ENCODE measurements at places on chromosomes 11 and 22.

GRCh38 chr11:4809246-4809645 lies 5.1 kb upstream of the OR52R1 start:
- no peak for DNase-seq

- no peak for DNase-seq
Measured at GRCh38 chr11:128499613-128500253, 87.6 kb downstream of the ETS1 start.

GRCh38 chr11:67355023-67355793 lies 1.9 kb upstream of the POLD4 start:
- DNase-seq = no peak

DNA sequence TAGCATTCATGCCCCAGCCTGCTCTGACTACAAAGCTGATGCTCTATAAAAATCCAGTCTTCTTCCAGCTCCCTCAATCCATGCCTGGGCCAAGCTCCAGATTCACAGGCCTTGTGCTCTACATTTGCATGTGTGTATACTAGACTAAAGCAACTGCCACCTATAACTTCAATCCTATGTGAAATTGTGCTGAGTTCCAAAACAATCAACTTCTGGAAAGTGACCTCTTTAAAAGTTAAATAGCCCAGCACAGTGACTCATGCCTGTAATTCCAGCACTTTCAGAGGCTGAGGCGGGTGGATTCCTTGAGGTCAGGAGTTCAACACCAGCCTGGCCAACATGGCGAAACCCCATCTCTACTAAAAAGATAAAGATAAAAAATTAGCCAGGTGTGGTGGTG lies 114.3 kb upstream of the ZC3H12C start:
- DNase-seq = no peak

- no peak for DNase-seq
Measured at GRCh38 chr22:32396255-32396654, 15.8 kb downstream of the RTCB start.

GRCh38 chr22:36227396-36227795 lies 11.9 kb downstream of the APOL2 start:
- DNase-seq = no peak

GRCh38 chr11:32213223-32213622 lies 122.3 kb downstream of the RCN1 start:
- peak; percentile 3 for DNase-seq

DNA sequence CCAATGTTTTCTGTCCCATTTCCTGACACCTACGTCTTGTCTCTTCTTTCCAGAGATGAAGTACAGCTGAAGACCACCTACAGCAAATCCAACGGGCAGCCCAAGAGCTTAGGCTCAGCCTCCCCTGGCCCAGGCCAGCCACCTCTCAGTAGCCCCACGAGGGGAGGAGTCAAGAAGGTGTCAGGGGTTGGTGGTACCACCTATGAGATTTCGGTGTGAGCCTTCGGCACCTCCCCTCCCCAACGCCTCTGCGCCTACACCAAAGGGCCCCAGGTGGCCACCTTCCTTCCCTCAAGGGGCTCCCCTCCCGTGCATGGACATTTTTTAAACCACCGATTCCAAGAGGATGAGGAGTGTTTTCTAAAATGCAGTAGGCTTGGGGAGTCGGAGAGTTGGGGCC lies 12.2 kb downstream of the MED19 start:
- no peak for DNase-seq

DNA sequence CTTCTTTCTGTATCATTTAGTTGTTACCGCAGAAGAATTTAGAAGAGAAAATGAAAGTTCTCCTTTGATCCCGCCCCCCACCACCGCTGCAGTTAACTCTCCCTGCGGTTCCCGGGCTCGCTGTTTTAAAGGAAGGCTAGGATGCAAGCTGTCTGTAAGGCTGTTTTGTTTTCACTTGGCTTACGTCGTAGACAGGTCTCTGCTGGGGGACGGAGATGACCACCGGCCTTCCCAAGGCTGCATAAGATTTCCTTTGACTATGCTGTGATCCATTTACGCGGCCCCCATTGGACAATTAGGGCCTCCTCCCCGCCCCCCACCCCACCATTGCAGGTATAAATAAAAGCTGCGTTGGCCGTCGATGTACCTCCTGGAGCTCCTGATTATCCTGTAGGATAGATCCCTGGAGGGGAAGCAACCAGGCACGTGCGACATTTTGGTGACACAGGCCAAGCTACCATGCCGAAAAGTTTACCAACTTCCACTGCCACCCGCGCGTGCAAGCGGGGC lies 1.4 kb upstream of the CPT1A start:
- peak; percentile 39 for DNase-seq

DNA sequence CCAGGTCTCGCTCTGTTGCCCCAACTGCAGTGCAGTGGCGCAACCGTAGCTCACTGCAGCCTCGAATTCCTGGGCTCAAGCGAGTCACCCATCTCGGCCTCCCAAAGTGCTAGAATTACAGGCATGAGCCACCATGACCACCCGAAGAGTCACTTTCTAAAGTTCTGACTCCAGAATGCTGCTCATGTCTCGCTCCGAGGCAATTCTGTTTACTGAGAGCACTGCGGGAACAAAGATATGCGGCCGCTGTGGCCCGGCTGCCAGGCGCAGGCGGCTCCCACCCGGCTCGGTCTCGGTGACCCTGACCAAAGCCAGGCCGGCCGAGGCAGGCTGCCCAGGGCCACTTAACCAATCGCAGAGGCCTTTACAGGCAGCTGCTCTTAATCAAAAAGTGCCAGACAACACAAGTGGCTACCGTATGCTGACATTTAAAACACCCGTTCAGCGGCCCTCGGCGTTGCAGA lies 78.7 kb downstream of the PHF21B start:
- no peak for DNase-seq

GRCh38 chr11:57639321-57640067 lies 10.2 kb downstream of the YPEL4 start:
- no peak for DNase-seq

Data from stimulated activated CD4-positive, alpha-beta T cell treated with anti-CD3 and anti-CD28 coated beads, Interleukin-2, amount 100 ng/mL, for 48 hours (primary cell).